Astrocyte (in vitro differentiated cells and primary cell): ENCODE measurements at places on chromosomes 1 and 21.

- DNase-seq = no peak
Observed at GRCh38 chr1:234731569-234732085, 121.6 kb upstream of the IRF2BP2 start.

DNA sequence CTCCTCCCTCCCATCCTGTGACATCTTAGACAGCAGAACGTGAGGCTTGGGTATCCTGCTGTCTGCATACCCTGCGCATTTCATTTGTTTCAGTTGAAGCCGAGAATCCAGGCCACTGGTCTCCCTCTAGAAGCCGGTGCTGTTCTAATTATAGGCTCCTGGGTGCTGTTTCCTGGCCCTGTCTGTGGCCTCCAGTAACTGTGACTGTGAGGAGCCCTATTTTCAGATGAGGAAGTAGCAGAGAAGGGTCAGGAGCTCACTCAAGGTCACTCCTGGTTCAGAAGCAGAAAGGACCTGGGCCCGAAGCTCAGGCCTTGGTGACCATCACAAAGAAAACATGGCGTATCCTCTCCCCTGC is 24.0 kb downstream of the COQ8A start:
- no peak for DNase-seq

DNA sequence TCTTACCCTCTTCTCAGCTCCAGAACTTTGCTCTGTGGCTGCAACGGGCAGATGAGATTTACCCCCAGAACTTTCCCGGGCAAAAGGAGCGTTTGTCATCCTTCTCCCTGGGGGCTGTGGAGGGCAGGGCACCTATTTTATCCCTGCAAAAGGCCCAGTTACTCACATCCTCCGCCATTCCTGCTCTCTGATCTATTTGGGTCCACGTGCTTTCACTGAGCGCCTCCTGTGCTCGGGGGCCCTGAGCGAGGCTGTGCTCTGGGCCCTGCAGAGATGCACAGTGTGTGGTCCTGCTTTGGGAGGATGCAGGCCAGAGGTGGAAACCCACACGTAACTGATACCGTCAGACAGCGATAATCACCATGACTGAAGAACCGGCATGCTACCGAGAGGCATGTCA is 2.4 kb upstream of the CSMD2 start:
- no peak for DNase-seq

DNA sequence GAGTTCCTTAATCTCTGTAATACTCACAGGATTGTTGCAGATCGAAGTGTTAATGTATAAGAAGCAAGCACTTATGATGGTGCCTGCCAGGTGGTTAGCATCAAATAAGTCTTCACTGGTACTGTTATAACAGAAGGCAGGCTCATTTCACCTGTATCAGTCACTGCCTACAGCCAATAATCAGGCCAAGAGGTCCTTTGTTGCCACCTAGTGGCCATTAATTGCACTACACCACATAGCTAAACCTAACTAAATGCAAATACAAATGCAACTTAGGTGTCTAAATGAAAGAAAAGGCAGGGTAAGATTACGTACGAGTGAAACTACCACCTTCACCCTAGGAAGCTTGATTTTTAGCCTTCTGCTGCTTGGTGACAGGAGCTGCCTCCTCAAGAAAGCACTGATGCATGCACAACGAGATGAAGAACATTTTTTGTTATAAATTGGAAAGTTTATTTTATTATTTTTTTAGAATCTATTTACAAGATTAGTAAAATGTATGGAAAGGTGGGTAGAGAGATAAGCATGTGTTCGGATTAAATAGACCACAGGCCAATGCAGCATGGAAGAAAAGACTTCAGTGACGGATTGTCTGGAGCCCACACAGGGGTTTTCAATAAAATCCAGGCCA is 334.8 kb upstream of the CAMK1G start:
- DNase-seq = peak; percentile 23

- no peak for DNase-seq
Observed at GRCh38 chr1:15296585-15297321, 49.7 kb downstream of the FHAD1 start.

DNA sequence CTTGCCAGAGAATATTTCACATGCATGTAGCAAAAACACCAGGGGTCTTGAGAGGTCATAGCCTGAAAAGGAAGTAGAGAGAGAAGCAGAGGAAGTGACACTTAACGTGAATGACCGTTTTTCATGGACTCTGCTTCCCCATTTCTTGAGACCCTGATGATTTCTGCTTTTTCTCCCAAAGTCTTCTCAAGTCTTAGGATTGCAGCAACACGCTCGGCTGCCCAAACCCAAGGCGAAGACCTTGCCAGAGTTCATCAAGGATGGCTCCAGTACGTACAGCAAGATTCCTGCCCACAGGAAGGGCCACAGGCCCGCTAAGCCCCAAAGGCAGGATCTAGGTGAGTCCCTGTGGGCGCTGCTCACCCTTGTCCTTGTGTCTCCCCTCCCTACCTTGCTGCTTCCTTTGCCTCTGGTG is 12.8 kb downstream of the THEMIS2 start:
- DNase-seq = no peak

- no peak for DNase-seq
Observed at GRCh38 chr1:47742890-47743760, 254.1 kb downstream of the TRABD2B start.

DNA sequence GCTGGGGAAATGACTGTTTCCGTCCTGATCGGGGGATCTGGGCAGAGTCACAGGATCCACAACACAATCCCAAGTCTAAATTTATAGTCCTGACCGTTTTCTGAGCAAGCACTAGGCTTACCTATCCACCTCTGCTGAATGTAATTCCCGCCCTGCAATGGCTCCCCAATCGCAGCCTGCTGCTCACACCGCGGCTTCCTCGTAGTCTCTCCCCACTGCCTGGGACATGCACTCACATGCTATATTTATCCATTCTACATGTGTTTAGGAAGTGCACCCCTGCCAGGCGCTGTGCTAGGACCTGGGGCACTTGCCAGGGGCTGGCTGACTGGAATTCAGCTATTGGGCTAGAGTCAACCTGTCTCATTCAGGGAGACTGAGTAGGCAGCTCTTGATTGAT is 246.6 kb upstream of the CSF3R start:
- DNase-seq = no peak

DNA sequence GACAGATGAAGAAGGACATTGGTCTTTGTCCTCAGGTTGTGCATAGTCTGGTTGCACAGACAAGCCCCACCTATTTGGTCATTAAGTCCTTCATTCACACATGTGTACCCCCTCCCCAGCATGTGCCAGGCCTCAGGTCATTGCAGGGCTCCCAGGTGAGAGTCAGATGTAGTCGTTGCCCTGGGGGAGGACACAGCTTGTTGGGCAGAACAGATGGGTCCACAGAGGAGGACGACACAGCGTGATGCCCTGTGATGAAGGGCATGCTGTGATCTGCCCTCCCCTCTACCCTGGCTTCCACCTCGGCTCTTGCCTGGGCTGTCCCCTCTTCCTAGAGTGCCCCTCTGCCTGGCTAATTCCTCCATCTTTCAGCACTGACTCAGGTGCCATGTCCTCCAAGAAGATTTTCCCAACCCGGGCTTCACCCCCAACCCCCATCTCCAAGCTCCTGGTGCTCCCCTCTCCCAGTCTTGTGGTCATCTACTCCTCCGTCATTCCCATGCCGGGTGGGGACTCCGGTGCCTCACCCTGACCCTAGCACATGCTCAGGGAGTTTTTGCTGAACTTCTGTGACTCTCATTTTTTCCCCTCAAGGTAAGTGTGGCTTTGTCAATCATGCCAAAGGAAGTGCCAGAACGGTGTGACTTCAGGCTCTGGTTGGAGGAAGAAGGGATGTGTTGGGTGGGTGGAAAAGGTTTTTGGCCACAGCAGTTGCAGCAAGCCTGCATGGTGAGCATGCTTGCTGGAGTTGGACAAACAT is 220.5 kb downstream of the FOXD2 start:
- DNase-seq = no peak

DNA sequence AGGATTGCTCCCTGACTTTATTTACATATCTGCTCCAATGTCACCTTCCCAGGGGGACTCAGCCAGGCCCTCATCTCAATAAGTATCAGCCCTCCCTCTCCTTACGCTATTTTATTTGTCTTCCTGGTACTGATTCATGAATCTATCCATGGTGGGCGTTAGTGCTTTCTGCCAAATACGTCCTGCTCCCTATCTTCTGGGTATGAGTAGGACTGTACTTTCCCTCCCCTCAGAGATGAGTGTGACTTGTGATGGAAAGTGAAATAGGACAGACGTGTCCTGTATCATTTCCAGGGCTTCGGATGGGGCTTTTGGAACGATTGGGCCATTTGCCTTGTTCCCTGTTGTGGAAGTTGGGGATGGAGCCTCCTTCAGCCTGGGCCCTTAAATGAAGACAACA is 47.5 kb downstream of the FOXO6 start:
- no peak for DNase-seq

GRCh38 chr1:189563784-189564183 is 913.9 kb downstream of the BRINP3 start:
- no peak for DNase-seq

- no peak for DNase-seq
Observed at GRCh38 chr1:239276051-239276450, 110.3 kb upstream of the CHRM3 start.

DNA sequence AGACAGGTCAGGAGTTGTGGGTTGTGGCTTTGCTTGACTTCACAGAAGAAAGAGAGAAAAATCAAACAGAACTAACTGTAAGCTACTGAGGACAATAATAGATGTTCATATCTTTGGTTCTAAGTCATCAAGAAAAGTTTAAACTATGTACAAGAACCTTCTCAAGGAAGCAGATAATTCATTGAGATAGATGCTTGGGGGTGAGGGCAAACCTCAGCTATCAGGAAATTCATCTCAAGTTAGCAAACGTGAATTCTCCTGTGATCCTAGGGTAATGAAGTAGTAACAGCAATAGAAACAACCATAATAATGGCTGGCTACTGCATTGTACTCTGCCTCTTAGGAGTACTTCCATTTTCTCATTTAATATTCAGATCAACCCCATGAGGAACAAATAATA is 506.2 kb downstream of the PLPP3 start:
- DNase-seq = no peak

DNA sequence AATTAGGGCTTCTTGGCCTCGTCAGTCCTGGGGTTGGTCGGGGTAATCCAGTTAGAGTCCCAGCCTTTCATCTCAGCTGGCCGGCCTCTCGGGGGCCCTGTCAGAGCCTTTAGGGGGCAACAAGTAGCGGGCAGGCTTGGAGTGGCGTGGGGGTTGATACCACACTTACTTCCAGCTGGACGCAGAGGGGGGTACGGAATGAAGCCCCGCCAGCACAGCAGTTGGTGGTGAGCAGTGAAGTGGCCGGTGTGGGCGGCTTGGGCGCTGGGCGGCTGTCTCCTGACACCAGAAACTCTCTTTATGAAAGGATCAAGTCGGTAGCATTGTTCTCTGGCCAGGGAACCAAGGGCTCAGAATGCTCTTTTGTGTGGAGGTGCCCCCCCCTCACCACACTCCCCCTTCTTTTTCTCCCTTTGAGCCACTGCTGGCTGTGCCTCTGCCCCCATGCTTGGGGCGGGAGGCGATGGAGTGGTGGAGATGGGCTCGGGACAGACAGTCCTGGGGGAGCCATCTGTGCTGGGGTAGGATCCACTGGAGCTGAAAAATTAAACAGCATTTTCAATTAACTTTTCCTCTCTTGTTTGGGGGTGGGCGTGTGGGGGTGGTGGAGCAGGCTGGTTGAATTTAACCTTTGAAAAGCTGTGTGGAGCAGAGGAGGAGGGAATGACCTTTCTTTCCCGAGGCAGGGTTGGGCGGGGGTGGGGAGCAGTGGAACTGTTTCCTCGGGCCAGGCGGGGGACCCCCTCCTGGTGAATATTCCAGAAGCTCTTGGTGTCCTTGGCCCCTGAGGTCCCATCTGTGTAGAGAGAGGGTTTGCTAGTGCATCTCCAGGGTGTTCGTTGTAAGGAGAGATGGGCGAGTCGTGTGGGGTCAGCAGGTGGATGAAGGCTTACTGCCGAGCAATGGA is 102.7 kb downstream of the RNF220 start:
- DNase-seq = no peak

DNA sequence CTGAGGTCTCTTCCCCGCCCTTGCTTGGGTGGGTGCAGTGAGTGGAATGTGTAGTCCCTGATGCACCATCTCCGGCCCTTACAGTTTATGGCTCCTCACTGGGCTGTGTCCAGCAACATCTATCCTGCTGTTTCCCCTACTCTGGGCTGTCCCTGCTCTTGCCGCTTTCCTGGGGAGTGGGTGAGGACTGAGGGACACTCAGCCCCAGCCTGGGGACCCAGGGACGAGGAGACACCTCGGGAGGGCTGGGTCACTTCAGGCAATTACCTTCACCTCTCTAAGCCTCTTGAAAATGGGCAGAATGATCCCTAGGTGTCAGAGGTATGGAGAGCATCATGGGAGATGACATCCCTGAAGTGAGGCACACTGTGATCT is 13.6 kb upstream of the LRP8 start:
- no peak for DNase-seq

- peak; percentile 53 for DNase-seq
Observed at GRCh38 chr1:14190508-14190907, 408.0 kb upstream of the KAZN start.

DNA sequence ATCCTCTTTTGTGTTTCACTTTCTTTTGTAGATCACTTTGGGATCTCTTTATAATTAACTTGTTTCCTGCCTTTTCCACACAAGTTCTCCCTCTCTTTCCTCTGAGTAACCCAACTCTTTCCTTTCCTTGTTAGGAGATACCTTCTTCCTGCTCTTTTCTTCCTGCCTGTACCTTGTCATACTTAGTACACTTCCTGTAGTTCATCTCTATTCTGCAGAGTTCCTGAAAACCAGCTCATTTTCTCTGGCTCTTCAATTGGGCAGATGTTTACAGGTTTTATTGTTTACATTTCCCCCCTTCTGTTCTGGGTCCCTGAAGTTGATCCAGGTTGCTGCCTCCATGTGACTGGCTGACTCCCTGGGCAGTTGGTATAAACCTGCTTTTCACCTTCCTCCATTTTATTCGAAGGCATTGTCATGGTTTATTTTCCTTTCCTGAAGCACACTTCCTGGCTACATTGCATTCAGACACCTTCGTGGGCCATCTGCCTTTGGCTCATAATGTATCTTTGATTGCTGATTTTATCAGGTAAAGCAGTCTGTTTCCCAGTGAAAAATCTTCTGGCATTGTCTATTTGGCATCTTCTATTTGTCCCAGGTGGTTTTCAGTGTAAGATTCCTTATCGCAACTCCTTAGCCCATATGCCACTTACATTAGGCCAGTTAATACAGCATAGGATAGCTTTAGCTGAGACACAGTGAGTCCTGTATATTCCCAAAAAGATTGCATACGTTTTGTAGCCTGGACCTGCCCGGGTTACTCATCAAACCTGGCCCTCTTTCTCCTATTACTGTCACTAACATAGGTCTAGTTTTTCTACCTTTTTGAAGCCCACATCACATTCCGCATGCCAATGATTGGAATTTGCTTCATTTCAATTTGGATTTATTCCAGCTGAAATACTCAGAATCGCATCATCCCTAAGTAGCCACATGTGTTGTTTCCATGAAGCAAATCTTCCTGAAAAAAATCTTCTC is 15.4 kb downstream of the CTH start:
- no peak for DNase-seq

- DNase-seq = peak; percentile 37
Observed at GRCh38 chr1:199549421-199549820, 478.1 kb upstream of the NR5A2 start.
